ENCODE measurements at places on chromosomes 11 and 22. TPM values are rescaled to one million over a fixed set of nuclear protein-coding genes. Genes with fewer than 3 reads are reported as not detected.

RIC3 gene
- total RNA-seq: 38.2 TPM

MS4A15 gene
- total RNA-seq: not detected

- H3K4me1 ChIP-seq: peaks cover 12% of the 10 kb centered on the region
- H3K27ac ChIP-seq: no peak overlapping the region
Measured at GRCh38 chr22:27853424-27853823, 51.9 kb upstream of the MN1 start.

DNA sequence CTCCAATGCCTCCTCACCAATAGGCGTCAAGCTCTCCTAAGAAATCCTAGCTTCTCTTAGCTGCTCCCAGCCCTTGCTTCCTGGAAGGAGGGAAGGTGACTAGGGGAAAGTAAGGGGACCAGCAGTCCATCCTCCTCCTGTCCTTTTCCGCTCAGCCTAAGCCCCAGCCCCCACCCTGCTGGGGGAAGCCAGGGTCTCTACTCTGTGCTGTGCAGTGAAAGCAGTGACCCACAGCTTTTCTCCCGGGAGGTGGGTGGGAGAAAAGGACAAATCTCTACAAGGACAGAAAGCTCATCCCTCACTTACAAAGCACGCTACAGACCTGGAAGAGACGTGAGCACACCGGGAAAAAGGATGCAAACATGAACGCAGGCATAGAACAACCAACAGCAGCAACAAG, 30.9 kb upstream of the PHLDA2 start:
- DNase-seq: no peak
- peaks cover 50% of the 10 kb centered on the region for H3K36me3 ChIP-seq
- no peaks in the 10 kb centered on the region for H3K4me1 ChIP-seq
- no peaks in the 10 kb centered on the region for H3K27me3 ChIP-seq
- no peak overlapping the region for H3K4me3 ChIP-seq

DNA sequence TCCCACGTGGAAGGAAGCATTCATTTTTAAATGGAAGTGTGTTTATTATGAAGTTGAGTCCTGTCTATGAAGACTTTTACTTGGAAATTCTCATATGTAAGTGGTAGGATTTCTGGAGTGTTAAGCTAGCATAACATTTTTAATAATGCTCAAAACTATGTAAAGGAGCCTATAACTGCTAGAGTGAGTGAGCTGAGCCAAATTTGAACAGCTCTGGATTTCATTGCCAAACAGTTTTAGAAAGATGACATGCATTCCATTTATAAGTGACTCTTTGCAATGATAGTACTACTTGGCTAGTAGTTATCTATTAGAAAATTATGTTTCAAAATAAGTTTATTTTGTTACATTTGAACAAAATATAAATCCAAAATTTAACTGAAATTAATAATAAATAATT, 721.2 kb downstream of the LUZP2 start:
- no peak overlapping the region for H3K27ac ChIP-seq
- no peaks in the 10 kb centered on the region for H3K4me1 ChIP-seq
- DNase-seq: no peak
- H3K36me3 ChIP-seq: no peaks in the 10 kb centered on the region
- H3K27me3 ChIP-seq: no peaks in the 10 kb centered on the region

- peak overlapping the region; percentile 12 for H3K4me3 ChIP-seq
- no peaks in the 10 kb centered on the region for H3K36me3 ChIP-seq
- peak; percentile 37 for DNase-seq
- peaks cover 38% of the 10 kb centered on the region for H3K4me1 ChIP-seq
- no peak overlapping the region for H3K27ac ChIP-seq
Measured at GRCh38 chr11:129374081-129374992, 1.3 kb upstream of the BARX2 start.

- no peaks in the 10 kb centered on the region for H3K27me3 ChIP-seq
- H3K4me3 ChIP-seq: no peak overlapping the region
- no peak for DNase-seq
- H3K27ac ChIP-seq: no peak overlapping the region
- peaks cover 9% of the 10 kb centered on the region for H3K4me1 ChIP-seq
Measured at GRCh38 chr22:39446239-39446721, 10.5 kb upstream of the MGAT3 start.

- H3K27ac ChIP-seq: no peak overlapping the region
- peaks cover 6% of the 10 kb centered on the region for H3K4me1 ChIP-seq
- H3K4me3 ChIP-seq: no peak overlapping the region
- H3K36me3 ChIP-seq: no peaks in the 10 kb centered on the region
- H3K27me3 ChIP-seq: no peaks in the 10 kb centered on the region
- no peak for DNase-seq
Measured at GRCh38 chr11:119605137-119605665, 123.8 kb downstream of the NECTIN1 start.
